ENCODE measurements at places on chromosomes 16 and 17.

DNA sequence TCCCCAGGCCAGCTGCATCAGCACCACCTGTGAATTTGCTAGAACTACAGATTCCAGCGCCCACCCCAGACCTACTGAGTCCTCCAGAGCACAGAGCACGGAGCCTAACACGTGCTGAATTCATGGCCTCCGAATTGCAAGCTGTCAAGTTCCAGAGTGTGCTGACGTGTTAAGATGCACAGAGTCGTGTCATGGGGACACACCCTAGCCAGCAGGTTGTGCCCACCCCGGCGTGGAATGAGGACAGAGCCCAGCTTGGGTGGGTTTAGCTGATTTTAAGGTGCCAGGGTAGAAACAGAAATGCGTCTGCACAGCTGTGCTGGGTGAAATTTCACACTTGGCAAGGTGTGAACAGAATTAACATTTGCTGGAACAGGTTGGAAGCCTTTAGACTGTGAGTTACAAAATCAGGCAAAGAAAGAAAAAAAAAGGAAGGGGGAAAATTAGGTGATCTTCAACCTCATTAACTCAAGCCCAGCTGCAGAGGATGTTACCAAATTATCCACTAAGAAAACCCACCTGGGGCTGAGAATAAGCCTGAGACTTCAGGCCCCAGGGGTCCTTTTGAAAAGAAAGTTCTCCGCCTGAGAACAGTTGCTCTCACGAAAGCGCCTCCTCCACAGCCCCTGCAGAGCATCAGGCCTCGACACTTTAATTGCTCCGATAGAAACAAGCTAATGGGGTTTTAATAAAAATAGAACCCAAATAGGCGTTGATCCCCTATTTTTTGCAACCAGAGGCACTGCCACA is 27.1 kb downstream of the GINS3 start:
- no peak for DNase-seq

- peak; percentile 38 for DNase-seq
Observed at GRCh38 chr17:58341861-58342475, 10.0 kb downstream of the SUPT4H1 start.

GRCh38 chr17:45369421-45369820 is 52.6 kb upstream of the MAP3K14 start:
- no peak for DNase-seq

- peak; percentile 60 for DNase-seq
Observed at GRCh38 chr16:67158637-67159600, 790 bp downstream of the TRADD start.

GRCh38 chr16:65574326-65574966 is 452.6 kb upstream of the CDH11 start:
- DNase-seq = no peak

GRCh38 chr17:50931144-50931908 is 65.2 kb upstream of the TOB1 start:
- DNase-seq = peak; percentile 66

DNA sequence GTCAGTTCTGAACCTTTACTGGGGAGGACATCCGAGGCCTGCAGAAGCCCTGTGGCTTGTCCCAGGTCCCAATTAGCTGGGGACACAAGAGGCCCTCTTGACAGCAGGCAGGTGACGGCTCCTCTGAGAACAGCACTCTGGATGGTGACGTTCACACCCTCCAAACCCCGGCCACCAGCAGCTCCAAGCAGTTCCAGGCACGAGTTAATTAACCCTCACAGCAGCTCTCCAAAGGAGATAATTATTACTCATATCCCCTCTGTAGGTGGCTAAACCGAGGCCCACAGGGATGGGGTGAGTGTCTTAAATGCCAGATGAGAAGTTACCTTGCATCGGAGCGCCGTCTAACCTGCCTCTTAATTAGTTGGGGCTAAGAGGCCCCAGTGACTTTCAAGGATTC is 168.9 kb upstream of the CIBAR2 start:
- DNase-seq = no peak

DNA sequence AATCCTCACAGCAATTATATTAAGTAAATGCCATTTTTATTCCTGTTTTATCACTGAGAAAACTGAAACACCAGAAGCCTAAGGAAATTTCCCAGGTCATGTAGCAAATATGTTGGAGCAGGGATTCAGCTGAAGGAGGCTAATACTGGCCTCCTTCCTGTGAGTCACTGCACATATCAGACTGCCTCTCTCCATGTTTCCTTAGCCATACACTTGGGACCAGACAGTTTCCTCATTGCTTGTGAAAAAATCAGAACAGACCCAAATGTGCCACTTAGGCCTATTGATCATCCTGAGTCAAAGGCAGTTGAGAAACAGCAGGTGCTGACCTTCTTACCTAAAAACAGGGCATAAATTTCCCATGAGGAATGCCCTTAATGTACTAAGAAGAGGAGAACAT is 18.9 kb upstream of the ELAC2 start:
- no peak for DNase-seq

DNA sequence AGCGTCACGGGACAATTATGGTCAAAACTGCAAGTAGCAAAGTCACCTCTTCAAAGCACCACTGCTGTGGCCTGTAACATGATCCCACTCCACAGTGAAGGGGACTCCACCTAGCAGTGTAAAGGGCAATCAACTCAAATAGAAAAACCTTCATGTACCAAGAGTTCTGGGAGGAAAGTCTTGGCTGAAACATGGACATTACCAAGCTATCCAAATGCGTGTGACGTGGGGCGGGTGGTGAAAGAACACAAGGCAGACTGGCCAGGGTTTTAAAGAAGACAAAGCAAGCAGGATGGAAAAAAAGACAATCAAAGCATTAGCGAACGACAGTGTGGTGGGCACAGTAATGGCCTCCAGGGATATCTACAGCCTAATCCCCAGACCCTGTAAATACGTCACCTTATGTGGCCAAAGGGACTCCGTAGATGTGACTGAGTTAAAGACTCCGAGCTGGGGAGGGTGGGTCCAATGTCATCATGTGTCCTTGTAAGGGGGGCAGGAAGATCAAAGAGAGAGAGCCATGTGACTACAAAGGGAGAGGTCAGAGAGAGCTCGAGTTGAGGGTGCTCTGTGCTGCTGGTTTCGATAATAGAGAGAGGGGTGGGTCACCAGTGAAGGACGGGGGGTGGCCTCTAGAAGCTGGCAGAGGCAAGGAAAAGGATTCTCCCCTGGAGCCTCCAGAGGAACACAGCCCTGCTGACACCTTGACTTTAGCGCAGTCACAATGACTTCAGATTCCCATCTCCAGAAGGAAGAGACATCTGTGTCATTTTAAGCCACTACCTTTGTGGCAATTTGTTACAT is 6.0 kb downstream of the HSDL1 start:
- peak; percentile 46 for DNase-seq

DNA sequence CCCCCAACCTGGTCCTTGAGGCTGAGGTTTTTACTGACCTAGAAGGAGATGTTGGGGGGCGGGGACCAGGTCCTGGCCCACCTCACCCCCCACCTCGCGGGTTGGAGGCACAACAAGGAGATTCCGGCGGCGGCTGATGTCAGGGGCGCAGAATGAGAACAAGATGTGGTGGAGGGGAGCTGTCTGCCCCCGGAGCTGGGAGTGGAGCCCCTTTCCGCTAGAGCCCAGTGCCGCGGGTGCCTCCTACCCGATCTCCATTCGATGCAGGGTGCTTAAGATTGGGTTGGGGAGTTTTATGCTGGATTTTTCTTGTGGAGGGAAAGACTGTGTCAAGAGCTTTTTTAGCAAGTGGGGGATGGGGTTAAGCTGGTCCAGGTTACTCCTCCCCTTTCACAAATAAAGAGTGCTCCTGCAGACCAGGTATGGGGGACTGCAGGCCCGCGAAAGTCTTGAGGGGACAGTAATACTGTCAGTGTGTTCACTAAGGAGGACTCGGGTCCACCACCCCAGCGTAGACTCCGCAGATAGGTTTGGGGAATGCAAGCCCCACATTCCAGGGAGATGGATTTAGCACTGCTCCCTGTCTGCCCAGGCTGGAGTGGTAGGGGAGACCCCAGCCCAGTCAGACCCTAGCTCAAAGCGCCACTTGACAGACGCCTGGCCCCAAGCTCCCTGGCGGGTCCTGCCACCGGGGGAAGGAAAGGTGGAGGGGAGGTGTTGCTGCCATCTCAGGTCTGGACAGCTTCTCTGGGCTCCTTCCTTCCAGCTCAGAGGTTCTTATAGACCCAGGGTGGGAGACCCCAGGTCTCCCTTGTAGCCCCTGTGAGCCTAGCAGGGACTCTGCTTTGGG is 2.0 kb downstream of the CACNA1G start:
- peak; percentile 19 for DNase-seq

DNA sequence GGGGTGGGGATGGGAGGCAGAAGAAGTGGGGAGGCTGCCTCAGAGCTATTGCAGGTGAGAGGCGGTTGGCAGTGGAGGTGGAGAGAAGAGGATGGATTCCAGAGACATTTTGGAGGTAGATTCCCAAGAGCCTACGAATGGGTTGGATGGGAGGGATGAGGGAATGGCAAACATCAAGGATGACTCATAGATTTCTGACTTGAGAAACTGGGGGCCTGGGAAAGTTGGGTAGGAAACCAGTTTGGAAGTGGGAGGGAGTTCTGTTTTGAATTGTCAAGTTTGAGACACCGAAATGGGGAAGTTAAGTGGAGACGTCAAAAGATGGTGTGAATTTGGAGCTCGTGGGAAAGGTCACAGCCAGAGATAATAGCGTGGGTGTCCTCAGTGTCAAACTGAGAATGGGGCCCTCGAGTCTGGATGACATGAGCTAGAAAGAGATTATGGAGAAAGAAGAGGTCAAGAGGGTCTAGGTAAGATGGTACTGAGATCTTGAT is 6.2 kb upstream of the CYLD start:
- no peak for DNase-seq

GRCh38 chr17:32525122-32525521 is 38.3 kb downstream of the CDK5R1 start:
- DNase-seq = no peak

GRCh38 chr16:10154389-10154788 is 27.8 kb downstream of the GRIN2A start:
- no peak for DNase-seq

- no peak for DNase-seq
Observed at GRCh38 chr16:50517450-50518252, 30.5 kb upstream of the NKD1 start.

DNA sequence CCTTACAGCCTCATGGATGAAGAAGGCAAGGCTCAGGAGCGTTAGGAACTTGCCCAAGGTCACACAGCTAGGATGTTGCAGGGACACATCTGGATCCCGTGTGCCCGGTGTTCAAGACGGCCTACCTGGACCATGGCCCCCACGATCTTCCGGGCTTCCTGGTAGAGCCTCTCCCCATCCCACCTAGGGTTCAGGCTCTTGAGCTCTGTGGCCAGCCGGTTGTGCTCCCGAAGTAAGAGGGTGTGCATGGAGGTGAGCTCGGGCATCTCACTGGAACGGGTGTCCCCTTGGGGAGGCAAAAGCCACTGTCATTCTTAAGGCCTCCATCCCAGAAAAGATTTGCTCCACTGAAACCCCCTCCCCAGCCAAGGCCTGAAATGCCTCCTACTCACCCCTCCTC is 5.3 kb downstream of the MPO start:
- DNase-seq = no peak

GRCh38 chr17:42142371-42142896 is 12.4 kb downstream of the RAB5C start:
- no peak for DNase-seq

- no peak for DNase-seq
Observed at GRCh38 chr17:40687106-40687505, 16.4 kb downstream of the KRT24 start.

GRCh38 chr16:85092309-85092708 is 20.0 kb downstream of the CIBAR2 start:
- no peak for DNase-seq

DNA sequence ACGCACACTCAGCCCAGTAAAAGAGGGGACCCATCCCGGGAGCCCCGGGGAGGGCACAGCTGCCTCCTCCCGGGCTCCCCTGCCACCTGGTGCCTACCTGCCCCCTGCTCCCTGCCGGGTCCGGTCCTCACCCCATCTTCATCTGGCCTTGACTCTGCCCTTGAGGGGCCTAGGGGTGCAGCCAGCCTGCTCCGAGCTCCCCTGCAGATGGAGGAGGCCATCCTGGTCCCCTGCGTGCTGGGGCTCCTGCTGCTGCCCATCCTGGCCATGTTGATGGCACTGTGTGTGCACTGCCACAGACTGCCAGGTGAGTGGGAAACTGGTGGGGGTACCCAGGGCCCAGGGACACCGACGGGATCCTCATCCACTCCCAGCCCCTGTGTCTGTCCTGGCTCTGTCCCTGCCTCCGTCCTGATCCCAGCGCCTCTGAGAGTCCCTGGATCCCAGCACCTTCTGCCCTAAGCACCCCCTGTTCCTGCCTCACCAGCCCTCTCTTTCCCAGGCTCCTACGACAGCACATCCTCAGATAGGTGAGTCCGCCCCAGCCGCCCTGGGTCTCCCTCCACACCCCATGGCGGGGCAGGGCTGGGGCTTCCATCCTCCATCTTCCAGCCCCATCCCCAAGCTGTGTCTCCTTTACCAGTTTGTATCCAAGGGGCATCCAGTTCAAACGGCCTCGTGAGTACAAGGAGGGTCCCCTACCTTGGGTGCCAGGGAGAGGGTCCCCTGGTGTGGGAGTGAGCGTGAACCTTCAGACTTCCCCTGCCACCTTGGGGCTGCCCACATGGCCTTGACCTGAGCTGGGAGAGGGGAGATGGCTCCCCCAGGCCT is 574 bp downstream of the LAT start:
- DNase-seq = no peak

- no peak for DNase-seq
Observed at GRCh38 chr17:35774499-35774898, 13.8 kb downstream of the C17orf50 start.

- DNase-seq = no peak
Observed at GRCh38 chr16:8585041-8585440, 5.3 kb downstream of the TMEM114 start.

- no peak for DNase-seq
Observed at GRCh38 chr17:80362428-80363119, 52.4 kb upstream of the ENDOV start.

DNA sequence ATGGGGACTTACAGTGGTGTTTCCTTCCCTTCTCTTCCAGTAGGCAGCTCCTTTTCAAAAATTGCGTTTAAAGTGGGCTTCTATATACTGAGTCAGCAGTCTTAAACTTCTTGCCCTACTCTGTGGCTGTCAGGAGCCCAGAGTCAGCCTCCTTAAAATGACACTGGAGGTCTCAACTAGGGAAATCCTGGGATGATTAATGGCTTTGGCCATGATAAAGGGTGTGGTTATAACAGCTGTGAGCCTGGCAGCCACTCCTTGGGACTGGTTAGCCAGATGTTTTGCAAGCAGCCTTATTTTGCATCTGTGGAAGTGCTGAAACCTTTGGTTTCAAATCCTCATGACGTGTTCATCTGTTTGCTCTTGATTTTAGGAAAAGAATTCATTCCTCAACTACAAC is 25.0 kb downstream of the TAC4 start:
- no peak for DNase-seq
